ENCODE measurements at places on chromosomes 4 and X.

- no peaks in the 10 kb centered on the region for H3K27me3 ChIP-seq
- no peak for DNase-seq
- H3K4me1 ChIP-seq: no peaks in the 10 kb centered on the region
- H3K27ac ChIP-seq: no peak overlapping the region
These were observed 28.2 kb upstream of the CEP135 start for GRCh38 chr4:55920571-55920970.

GRCh38 chr4:68390205-68390935, 40.5 kb upstream of the YTHDC1 start:
- H3K36me3 ChIP-seq: no peaks in the 10 kb centered on the region
- H3K4me1 ChIP-seq: no peaks in the 10 kb centered on the region

DNA sequence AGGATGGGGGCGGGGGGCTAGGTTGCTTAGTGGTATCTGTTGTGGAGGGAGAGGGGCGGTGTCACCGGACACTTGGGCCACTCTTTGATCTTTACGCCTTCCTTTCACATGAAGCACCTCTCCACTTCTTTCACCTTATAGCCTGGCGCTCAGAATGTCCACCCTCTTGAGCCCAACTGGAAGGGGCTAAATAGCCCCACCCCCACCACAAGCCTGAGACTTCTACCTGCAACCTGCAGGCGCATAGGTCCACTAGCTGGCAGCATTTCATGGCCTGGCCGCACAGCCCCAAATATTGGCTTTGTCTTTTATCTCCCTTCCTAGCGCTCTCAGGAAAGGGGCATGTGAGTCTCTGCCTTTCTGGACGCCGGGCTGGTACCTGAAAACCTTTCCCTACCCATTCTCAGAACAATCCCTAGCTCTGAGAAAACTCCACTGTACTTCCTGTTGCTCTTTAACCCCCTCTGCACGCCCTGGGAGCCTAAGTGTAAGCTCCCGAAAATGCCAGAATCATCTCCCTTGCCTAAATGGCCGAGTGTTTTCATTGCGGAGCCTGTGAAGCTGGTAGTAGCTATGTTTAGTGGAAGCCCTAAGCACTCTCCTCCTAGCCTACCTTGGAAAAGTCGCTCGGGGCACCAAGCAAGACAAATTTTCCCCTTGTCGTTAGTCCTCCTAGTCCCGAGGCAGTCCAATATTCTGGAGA, 1.2 kb upstream of the TRPC5 start:
- no peaks in the 10 kb centered on the region for H3K4me1 ChIP-seq
- H3K4me3 ChIP-seq: no peak overlapping the region
- H3K27me3 ChIP-seq: no peaks in the 10 kb centered on the region
- no peak overlapping the region for H3K27ac ChIP-seq
- no peak for DNase-seq

DNA sequence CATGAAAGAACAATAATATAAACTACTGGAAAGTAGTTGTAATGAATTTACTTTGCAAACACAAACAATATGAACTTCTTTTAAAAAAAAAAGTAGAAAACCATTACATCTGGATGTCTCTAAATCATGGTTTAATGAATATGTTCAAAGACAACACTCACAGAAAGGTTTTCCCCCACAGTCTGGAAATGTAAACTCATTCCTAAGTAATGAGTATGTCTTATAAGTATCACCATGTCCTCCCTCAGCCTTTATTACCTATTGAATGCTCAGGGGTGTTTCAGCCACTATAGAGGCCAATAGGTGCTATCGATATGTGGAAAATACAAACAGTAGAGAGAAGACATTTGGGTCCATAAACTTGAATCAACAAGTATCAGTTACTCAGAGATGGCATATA, 186.7 kb downstream of the PALLD start:
- H3K27me3 ChIP-seq: no peaks in the 10 kb centered on the region
- no peaks in the 10 kb centered on the region for H3K4me1 ChIP-seq
- no peak for DNase-seq
- H3K27ac ChIP-seq: no peak overlapping the region
- H3K4me3 ChIP-seq: no peak overlapping the region

DNA sequence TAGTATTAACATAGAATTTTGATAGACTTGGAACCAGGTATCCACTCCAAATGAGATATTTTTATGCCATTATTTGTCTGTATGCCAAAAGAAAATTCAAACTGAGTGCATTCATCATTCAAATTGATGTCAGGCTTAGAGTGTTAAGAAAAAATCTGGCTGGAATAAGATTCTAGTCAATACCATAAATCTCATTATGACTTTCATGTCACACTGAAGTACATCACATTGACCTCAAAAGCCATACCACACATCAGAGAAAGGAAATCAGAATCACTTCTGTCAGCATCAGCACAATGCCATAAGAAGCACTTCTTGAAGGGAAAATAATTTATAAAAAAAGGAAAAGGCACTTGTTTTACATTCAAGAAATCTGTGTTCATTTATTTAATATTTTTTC, 119.0 kb upstream of the BMP3 start:
- no peaks in the 10 kb centered on the region for H3K27me3 ChIP-seq
- no peaks in the 10 kb centered on the region for H3K4me1 ChIP-seq
- no peaks in the 10 kb centered on the region for H3K36me3 ChIP-seq
- H3K4me3 ChIP-seq: no peak overlapping the region

GRCh38 chr4:80266902-80267380, 477 bp downstream of the FGF5 start:
- no peak overlapping the region for H3K4me3 ChIP-seq
- no peaks in the 10 kb centered on the region for H3K36me3 ChIP-seq
- H3K27ac ChIP-seq: no peak overlapping the region
- H3K4me1 ChIP-seq: peaks cover 10% of the 10 kb centered on the region

DNA sequence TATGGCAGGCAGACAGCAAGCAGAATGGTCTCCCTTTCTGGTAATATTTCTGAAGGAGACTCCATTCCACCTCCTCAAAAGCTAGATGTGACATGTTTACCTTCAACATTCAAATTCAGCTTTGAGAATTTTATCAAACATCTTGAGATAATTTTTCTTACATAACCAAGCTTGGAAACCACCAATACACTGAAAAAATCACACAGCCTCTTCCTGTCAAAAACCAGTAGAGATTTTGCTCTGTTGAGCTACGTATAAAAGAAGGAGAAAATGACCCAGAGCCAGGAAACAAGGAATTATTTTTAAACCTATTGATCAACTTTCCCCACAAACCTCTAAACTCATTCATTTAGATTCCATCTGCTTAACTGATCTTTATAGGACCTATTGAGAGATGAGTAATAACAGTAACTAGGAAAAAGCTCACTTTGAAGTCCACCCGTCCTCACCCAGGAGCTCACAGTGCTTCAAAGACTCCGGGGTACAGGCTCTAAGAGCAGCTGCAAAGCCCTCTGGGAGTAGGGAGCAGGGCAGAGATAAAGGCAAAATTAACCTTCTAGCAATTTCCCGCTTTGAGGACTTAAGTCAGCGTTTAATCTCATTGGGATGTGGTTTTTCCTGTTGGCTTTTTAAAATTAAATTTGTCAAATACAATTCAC, 318.2 kb upstream of the RASGEF1B start:
- DNase-seq: peak; percentile 7
- H3K27me3 ChIP-seq: no peaks in the 10 kb centered on the region
- no peak overlapping the region for H3K27ac ChIP-seq
- H3K36me3 ChIP-seq: no peaks in the 10 kb centered on the region
- no peak overlapping the region for H3K4me3 ChIP-seq

DNA sequence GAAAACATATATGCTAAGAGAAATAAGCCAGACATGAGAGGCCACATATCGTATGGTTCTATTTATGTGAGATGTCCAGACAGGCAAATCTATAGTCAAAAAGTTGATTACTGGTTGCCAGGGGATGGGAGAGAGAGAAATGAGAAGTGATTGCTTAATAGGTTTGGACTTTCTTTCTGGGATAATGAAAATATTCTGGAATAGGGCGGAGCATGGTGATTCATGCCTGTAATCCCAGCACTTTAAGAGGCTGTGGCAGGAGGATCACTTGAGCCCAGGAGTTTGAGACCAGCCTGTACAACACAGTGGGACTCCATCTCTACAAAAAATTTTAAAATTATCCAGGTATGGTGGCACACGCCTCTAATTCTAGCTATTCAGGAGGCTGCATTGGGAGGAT, 22.4 kb downstream of the RBM47 start:
- no peak overlapping the region for H3K27ac ChIP-seq
- no peaks in the 10 kb centered on the region for H3K4me1 ChIP-seq
- DNase-seq: no peak
- H3K27me3 ChIP-seq: no peaks in the 10 kb centered on the region
- no peak overlapping the region for H3K4me3 ChIP-seq

GRCh38 chr4:176767183-176767582, 25.5 kb downstream of the VEGFC start:
- DNase-seq: no peak
- no peaks in the 10 kb centered on the region for H3K27me3 ChIP-seq

DNA sequence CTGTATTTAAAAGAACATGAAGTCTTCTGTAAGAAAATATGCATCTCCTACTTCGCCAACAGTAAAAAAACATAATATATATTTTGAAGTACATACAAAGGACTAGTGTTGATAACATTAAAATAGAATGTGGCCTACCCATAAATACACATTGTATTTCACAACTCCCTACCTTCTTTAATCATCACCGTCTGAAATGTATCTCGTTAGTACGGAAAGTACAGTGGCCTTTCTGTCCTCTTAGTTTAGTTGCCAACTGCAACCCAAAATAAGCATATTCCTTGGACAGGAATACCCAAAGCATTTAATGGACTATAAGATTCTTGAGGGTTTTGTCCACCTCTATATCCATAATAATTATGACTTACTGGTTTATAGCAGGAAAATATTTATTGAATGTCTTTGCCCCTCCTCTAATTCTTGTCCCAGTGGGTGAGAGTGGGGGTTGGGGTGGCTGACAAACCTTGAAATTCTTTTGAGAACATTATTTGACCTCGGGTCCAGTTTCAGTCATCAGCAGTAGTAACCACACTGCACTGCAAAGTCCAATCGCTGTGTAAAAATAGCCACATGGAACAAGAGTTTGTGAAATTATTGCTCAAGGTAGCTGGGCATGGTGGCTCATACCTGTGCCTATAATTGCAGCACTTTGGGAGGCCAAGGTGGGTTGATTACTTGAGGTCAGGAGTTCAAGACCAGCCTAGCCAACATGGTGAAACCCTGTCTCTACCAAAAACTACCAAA, 474.5 kb downstream of the KLHL13 start:
- H3K36me3 ChIP-seq: no peaks in the 10 kb centered on the region
- no peaks in the 10 kb centered on the region for H3K27me3 ChIP-seq
- no peak overlapping the region for H3K27ac ChIP-seq
- no peaks in the 10 kb centered on the region for H3K4me1 ChIP-seq
